ENCODE measurements at places on chromosomes 5 and 9.

- DNase-seq: no peak
Observed at GRCh38 chr9:84501587-84501986, 161.0 kb upstream of the SLC28A3 start.

- DNase-seq: no peak
Observed at GRCh38 chr9:87888501-87888900, 5.8 kb downstream of the SPATA31E1 start.

DNA sequence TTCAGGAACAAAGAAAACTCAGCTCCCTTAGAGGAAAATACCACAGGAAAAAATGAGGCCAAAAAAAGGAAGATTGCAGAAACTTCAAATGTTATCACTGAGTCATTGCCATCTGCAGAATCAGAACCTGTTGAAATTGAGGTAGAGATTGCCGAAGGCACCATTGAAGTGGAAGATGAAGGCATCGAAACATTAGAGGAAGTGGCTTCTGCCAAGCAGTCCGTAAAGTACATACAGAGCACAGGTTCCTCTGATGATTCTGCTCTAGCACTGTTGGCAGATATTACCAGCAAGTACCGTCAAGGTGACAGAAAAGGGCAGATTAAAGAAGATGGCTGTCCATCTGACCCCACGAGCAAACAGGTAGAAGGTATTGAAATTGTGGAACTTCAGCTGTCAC is 30.8 kb upstream of the NIM1K start:
- peak; percentile 7 for DNase-seq

DNA sequence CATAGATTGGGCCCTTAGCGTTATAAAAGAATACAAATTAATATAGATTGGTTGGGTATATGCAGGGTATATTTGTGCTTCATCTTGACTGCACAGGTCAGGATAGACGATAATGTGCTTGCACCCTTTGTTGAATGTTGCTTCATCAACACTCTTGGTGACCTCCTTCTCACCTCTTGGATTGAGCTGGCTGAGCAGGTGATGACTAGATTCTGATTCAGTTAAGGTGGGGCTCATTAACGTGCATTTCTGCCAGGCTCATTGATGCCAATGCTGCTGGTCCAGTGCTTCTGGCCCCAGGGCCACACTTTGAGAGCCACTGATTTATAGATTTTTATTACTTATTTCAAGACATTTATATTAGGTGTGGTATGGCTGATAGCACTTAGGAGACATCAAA is 27.7 kb downstream of the PCSK5 start:
- no peak for DNase-seq

- DNase-seq: no peak
Observed at GRCh38 chr9:14400658-14400995, 86.7 kb upstream of the NFIB start.

DNA sequence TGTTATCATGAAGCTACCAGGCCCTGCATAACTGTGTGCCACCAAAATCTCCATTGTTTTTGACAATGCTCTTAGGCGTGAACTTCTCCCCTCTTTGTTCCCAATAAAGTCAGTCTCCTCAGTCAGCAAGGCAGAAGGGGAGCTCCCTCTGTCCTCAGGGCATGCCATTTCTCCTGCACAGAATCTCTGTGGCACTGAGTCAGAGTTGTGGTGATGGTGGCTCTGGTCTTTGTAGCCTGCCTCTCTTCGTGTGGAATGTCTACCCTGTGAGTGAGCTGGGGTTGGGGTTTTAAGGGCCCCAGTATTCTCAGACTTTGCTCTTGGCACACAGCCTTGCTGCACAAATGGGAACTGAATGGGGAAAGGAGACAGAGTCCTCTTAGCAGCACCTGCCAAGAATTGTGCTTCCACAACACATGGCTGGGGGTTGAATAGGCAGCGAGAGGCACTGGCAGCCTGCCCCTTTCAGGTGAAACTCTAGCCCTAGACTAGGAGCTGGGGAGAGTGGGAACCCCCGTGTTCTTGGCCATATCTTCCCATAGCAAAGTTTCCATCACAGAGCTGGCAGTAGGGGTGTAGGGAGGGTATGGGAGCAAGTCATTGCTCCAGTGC is 146.6 kb downstream of the SH3GL2 start:
- DNase-seq: no peak

- no peak for DNase-seq
Observed at GRCh38 chr9:19728101-19728500, 60.7 kb downstream of the SLC24A2 start.

GRCh38 chr9:92295827-92296258 is 2.3 kb upstream of the IARS1 start:
- DNase-seq: no peak
